MCF 10A (cell line): ENCODE measurements at places on chromosomes 7 and 10.

- DNase-seq, result no peak
Observed at GRCh38 chr10:59577984-59578383, 131.7 kb downstream of the SLC16A9 start.

DNA sequence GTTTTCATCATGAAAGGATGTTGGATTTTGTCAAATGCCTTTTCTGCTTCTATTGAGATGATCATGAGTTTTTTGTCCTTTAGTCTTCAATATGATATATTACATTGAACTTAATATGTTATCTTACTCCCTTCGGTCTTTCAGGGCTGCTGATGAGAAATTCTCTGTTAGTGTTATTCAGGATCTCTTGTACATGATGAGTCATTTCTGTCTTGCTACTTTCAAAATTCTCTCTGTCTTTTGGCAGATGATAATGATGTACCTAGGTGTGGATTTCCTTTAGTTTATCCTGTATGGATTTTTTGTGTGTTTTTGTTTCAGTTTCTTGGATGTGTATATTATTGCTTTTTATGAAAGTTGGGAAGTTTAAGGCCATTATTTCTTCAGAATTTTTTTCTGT lies 320.9 kb upstream of the NPSR1 start:
- DNase-seq, result peak; percentile 18

- no peak for DNase-seq
Observed at GRCh38 chr7:115600207-115600606, 430.4 kb downstream of the TFEC start.

DNA sequence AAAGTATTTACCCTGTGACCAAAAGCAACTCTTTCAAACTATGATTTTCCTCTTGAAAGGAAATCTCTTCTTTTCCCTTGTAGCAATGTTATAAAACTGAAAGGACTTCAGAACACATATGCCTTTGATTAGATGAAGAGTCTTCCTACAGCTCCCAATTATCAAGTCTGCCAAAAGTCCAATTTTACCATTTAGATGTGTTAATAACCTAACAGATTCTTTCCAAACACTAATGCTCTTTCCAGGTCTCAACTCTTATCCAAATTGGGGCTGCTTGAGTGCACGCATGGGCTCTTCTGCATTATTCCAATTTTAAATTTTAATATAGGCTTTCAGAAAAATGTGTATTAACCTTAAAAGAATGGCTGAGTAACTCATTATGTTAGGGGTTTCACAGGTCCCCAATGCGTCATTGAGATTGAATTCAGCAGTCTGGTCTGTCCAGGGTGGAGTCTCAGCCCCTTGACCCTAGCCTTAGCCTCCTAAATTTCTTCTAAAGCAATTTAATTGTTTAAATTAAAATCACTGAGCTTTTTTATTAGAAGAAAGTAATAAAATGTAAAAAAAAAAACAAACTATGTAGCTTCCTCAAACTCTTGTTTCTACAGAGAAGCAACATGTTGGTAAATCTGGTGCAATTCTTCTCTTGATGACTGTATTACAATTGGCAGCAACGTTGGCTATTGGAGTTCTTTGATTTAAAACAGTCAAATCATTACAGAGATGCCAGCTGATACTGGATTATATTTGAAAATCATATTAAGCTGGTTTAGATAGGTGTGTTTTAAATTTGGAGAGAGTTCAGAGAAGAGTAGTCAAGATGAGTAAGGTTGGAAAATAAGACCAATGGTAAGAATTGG lies 170.4 kb downstream of the DKK1 start:
- no peak for DNase-seq

DNA sequence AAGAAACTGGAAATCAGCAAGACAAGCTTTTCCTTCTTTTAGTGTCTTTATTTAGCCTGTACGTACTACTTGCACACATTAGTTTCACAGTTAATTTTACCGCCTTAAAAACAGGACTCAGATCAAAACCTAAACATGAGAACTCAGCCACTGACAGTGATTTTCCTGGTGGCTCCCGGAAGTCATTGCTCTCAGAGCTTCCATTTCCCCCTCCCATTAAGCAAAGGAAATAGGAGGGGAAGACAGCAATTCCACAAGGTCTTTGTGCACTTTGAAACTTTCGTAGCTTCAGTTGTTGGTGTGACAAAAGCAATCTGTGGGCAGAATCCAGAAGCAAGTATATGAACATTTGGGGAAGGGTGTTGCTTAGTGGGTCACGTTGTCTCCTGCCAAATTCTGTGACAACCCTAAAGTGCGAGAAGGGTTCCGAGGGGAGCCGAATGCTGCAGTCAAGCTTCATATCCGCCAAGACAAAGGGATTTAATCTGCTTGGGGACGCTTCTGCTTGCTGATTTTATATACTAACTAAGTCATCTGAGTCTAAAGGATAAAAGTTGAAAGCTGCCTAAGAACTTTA lies 30.4 kb downstream of the FAM53B start:
- DNase-seq, result no peak

DNA sequence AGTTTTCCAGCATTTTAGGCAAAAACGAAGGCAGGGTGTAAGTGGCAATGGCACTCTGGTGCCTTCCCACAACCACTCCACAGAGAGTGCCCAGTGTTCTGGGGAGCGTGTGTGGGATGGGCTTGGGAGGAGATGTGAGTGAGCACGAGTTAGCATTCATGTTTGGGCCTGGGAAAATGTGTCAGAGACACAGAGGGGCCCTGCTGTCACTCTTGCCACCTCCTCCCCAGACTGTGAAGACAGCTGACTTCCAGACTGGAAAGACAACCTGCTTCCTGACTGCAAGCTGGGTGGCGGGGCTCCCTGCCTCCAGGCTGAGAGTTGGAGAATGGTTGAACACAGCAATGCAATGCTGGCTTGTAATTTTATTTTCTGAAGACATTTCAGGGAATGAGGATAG lies 454.5 kb upstream of the ZMIZ1 start:
- no peak for DNase-seq

DNA sequence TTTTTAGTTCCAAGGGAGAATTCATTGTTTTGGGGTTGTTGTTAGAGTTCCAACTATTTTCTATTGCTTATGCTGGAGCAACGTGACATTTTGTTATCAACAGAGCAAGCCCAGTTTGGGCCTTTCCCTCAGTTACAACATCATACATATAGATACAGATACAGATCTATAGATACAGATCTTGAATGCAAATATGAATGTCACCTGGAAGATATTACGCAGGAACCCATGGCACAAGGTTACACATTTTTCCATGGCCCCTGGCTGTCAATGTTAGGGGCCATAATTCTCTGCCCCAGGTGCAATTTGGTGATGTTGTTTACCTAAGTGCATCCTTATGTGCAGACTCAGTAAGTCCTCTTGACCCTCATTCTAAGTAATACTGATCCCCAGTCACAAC lies 3.6 kb upstream of the PODXL start:
- no peak for DNase-seq

- no peak for DNase-seq
Observed at GRCh38 chr7:70188901-70189650, 590.8 kb downstream of the AUTS2 start.

DNA sequence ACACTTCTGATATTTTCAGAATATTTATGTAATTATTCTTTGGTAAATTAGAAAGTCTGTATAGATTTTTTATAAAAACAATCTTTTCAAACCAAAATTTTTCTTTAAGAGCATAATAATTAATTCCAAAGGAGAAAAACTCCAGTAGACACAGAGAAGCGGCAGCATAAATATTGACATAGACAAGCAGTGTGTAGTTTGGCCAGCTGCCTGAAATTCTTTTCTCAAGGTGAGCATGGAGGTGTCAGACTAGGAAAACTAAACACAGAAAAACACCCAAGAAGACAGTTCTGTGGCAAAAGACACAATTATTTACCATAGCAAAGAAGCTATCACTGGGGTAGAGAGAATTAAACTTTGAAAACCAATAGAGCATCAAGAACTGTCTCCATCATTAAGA lies 82.4 kb downstream of the KLF6 start:
- DNase-seq, result no peak

DNA sequence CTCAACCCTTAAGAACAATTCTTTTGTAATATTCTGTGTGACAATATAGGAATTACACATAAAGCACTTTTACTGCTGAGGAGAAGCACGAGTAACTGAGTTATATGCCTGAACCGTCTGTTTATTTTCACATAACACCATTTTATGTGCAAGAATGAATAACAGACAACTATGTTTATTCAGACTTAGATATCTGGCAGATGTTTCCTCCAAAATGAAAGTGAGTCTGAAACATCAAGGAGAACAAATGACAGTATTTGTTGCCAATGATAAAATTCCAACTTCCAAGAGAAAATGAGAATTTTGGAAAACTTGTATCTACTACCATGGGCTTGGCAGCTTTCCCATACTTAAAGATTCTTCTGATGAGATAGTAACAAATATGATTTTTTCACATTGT lies 51.4 kb downstream of the DNMBP start:
- no peak for DNase-seq

GRCh38 chr10:73376679-73377078 lies 18.0 kb upstream of the CFAP70 start:
- DNase-seq, result no peak

- DNase-seq, result peak; percentile 80
Observed at GRCh38 chr10:63376560-63377304, 89.0 kb downstream of the JMJD1C start.

DNA sequence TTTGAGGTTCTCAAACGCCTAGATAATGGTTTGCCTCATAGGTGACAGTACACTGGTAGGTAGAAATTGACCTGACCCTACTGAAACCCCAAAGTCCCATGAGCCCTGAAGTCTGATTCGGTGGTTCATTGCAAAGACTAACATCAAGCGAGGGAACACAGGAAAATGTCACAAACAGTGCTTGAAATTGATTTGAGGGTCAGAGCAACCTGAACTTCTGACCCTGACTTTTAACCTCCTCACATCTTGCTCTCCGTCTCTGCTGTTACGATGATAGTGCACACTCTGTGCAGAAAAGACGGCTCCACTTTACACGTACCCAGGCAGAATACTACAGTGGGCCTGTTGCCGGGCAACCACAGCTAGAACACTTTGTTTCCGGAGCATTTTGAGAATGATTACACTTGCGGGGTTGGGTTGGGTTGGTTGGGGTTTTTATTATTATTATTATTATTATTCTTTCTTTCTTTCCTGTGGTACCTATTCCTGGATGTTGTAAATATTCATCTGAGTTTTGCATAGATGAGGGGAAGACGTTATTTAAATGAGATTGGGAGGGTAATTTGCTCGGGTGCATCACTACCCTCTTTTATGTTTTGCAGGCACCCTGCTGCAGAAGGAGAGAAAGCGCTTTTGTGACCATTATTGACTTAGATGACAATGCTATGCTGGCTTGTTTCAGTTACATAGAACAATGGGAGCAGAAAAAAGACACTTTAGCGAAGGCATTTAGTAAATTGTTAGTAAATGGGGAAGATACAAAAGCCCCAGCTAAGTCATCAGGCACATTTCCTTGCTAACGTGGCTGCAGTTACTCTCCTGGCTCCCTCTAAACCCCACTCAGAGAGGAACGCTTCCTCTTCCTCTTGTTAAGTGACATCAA lies 438.1 kb upstream of the NRP1 start:
- DNase-seq, result no peak

GRCh38 chr7:98192781-98193457 lies 18.3 kb upstream of the BHLHA15 start:
- DNase-seq, result no peak

GRCh38 chr10:3955493-3955892 lies 170.5 kb upstream of the KLF6 start:
- no peak for DNase-seq

DNA sequence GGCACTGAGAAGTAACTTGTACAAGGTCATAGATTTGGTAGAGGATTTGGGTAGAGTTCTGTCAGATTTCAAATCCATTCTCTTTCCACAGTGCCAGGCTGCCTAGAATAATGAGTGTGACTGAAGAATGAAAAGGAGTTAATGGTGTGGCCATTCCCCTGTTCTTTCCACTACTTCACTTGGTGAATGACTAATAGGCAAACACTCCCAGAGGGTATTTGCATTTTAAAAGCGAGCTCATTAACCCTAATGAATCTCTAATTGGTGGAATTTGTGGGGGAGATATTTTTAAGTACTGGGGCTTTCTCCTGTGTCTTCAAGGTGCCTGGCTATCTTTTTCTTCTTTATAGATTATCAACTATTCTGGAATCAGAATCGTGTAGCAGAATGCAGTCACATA lies 74.8 kb upstream of the RPA3 start:
- DNase-seq, result no peak

GRCh38 chr7:49821181-49821580 lies 47.7 kb downstream of the VWC2 start:
- DNase-seq, result no peak

GRCh38 chr10:49830016-49830415 lies 67.9 kb upstream of the OGDHL start:
- DNase-seq, result no peak

GRCh38 chr7:155752756-155753445 lies 59.4 kb downstream of the SHH start:
- no peak for DNase-seq

- DNase-seq, result no peak
Observed at GRCh38 chr7:133830081-133830480, 297.1 kb upstream of the LRGUK start.

DNA sequence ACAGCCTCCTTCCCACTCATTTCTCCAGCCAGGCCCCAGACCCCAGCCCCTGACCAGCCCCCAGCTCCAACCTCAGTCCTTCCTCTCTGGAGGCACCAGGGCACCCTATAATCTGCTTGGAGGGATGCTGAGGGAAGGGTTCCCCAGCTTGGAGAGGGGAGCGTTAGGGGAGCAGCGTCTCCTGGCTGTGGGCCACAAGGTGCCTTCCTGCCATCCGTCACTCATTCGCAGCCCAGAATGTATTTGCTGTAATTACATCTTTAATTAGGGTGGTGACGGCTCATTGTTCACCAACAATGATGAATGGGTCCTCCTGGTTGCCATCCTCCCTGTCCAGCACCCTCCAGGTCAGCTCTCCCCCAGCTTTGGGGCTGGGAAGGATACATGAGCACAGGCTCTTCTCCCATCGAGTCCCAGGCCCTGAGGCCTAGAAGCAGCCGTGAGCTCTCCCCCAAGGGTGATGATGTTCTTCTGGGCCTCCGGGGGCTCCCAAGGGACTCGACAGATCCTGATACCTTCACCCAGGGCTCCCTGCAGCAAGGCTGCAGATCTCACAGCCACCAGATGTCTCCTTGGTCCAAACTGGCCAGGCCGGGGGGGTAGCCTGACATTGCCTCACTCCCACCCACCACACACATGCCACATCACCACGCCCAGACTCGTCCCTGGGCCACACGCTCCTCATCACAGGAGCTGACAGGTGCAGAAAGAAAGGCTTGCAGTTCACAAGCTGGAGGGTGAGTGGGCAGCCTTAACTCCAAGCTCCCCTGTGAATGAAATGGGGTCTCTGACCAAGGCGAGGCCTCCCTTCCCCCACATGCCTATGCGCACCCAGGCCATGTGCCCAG lies 26.8 kb downstream of the POLL start:
- DNase-seq, result no peak
